ENCODE measurements at places on chromosomes 4 and X.

DNA sequence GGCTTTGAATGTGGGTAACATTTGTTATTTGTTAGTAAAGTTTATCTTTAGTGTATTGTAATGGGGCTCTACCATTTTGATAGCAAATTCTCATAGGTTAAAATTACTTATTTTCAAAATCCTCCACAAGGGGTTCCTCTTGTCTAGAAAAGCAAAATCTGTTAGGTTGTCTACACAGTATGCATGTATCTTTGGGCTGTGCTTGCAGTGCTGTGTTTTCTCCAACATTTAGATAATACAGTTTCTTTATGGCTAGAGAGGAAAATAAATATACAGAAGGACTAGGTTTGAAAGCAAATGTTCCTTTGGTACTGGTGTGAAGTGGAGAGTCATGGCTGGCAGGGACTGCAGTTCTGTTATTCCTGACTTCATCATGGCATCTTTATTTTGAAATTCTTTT, 40.3 kb downstream of the POLR2B start:
- DNase-seq = no peak
- H3K27ac ChIP-seq = peak overlapping the region; percentile 19
- no peak overlapping the region for H3K4me3 ChIP-seq
- no peaks in the 10 kb centered on the region for H3K27me3 ChIP-seq
- peaks cover 53% of the 10 kb centered on the region for H3K36me3 ChIP-seq

GRCh38 chrX:135595543-135595942, 75.1 kb downstream of the INTS6L start:
- peaks cover 6% of the 10 kb centered on the region for H3K27me3 ChIP-seq
- H3K4me1 ChIP-seq = no peaks in the 10 kb centered on the region
- DNase-seq = no peak
- no peaks in the 10 kb centered on the region for H3K36me3 ChIP-seq
- no peak overlapping the region for H3K27ac ChIP-seq

DNA sequence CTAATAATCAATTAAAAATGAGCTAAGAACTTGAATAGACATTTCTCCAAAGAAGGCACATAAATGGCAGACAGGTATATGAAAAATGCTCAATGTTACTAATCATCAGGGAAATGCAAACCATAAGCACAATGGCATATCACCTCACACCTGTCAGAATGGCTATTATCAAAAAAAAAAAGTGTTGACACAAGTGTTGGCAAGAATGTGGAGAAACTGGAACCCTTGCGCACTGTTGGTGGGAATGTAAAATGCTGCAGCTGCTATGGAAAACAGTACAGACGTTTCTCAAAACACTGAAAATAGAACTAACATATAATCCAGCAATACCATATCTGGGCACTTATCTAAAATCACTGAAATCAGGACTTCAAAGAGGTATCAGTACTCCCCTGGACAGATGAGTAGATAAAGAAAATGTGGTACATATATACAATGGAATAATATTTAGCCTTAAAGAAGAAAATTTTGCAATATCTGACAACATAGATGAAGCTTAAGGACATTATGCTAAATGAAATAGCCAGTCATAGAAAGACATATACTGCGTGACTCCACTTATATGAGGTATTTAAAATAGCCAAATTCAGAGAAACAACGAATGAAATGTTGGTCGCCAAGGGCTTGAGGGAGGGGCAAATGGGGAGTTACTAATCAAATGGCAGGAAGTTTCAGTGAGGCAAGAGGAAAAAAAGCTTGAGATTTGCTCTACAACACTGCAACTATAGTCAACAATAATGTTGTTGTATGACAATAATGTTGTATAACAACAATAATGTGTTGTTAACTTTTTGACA, 175.5 kb downstream of the WDFY3 start:
- no peak for DNase-seq
- H3K36me3 ChIP-seq = peaks cover 39% of the 10 kb centered on the region
- H3K27me3 ChIP-seq = no peaks in the 10 kb centered on the region

- no peak overlapping the region for H3K4me3 ChIP-seq
- H3K27ac ChIP-seq = no peak overlapping the region
- H3K36me3 ChIP-seq = peaks cover 3% of the 10 kb centered on the region
- no peak for DNase-seq
- no peaks in the 10 kb centered on the region for H3K27me3 ChIP-seq
- H3K4me1 ChIP-seq = no peaks in the 10 kb centered on the region
Observed at GRCh38 chr4:107586371-107586770, 133.7 kb downstream of the PAPSS1 start.

DNA sequence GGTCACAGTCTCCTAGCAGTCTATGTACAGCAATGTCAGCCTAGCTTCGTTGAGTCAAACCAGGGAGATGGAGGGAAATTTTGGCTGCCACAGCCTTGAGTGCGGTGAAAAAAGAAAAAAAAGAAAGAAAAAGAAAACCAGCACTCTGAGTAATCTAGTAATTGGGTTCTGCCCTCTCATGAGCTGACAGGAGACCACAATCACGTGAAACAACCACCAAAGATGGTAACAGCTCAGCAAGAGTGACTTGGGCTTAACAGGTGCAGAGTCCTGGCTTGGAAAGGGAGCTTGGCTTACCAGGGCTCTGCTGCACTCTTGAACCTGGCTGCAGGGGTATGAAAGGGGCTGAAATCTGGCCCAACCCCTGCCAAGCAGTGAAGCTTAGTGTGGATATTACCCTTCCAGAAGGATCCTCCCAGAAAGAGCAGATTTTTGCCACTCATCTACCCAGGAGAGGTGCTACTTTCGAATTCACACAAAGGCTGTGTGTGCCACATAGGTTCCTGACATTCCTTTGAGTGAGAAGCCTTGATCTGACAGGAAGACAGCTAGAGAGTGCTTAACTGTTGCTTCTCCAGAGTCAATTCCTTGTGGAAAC, 350.3 kb downstream of the PTTG2 start:
- H3K36me3 ChIP-seq = peaks cover 4% of the 10 kb centered on the region
- H3K4me1 ChIP-seq = peaks cover 21% of the 10 kb centered on the region
- no peak for DNase-seq
- no peaks in the 10 kb centered on the region for H3K27me3 ChIP-seq

DNA sequence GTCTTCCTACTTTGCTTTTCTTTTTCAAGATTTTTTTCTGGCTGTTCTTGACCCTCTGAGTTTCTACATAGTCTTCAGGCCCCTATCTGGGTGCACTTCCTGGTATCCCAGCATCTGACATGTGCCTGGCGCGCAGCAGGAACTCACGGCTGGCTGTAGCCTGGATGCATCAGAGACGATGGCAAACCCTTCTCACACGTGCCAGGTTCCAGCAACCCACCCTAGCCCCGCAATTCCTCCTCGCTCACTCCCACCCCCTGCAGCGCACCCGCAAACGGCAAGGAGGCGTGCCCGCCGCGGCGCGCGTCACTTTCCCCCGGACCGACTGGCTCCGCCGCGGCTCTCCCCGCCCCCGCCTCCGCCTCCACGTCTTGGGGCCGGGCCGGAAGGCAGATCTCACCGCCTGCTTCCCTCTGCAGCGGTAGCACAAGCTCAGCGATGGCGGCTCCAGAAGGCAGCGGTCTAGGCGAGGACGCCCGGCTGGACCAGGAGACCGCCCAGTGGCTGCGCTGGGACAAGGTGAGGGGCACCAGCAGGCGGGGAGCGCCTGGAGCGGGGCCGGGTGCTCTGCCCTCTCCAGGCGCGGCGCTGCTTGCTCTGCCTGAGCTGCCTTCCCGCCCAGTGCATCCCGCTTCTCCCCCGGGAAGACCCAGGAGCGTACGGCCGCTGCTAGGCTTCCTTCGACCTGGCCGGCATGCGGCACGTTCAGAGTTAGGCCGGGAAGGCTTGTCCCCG, at the start of gene PGM2:
PGM2 (plus strand) TSS at position 392 of the 735 bp plus-strand sequence; CDS start at position 439, 47 bp downstream.
- H3K36me3 ChIP-seq = peaks cover 15% of the 10 kb centered on the region
- peak within 1 kb of the TSS; percentile 90 for H3K27ac ChIP-seq
- DNase-seq = peak; percentile 62
- H3K4me1 ChIP-seq = peaks cover 24% of the 10 kb centered on the region

DNA sequence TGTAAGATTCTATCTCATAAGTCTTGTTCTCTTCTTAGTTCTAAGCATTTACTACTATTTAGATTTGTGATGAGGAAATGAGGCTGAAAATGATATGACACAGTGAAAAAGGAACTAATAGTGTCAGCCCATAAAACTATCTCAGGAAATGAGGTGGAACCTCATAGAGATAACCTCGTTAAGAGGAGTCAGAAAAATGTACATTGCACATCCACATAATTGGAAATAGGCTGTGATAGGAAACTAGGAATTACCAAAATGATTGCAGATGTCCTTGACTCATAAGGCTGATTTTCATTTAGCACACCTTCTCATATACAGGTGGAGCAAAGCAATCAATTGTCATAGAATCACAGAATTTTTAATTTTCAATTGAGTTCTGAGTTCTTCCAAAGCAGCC, 26.8 kb downstream of the ANXA10 start:
- no peak overlapping the region for H3K27ac ChIP-seq
- H3K4me3 ChIP-seq = no peak overlapping the region
- H3K36me3 ChIP-seq = no peaks in the 10 kb centered on the region

GRCh38 chr4:148054275-148054674, 322.4 kb downstream of the ARHGAP10 start:
- H3K36me3 ChIP-seq = peaks cover 5% of the 10 kb centered on the region
- H3K4me1 ChIP-seq = peaks cover 33% of the 10 kb centered on the region
- no peak overlapping the region for H3K27ac ChIP-seq

- peaks cover 12% of the 10 kb centered on the region for H3K36me3 ChIP-seq
- peaks cover 36% of the 10 kb centered on the region for H3K4me1 ChIP-seq
- H3K4me3 ChIP-seq = peak overlapping the region; percentile 93
- no peaks in the 10 kb centered on the region for H3K27me3 ChIP-seq
Observed at GRCh38 chrX:12975991-12976558, 1.2 kb downstream of the TMSB4X start.

GRCh38 chrX:19680580-19680979, 165.3 kb upstream of the MAP3K15 start:
- H3K4me1 ChIP-seq = peaks cover 4% of the 10 kb centered on the region
- H3K27me3 ChIP-seq = no peaks in the 10 kb centered on the region
- peaks cover 10% of the 10 kb centered on the region for H3K36me3 ChIP-seq
- no peak overlapping the region for H3K4me3 ChIP-seq
- no peak for DNase-seq

GRCh38 chr4:16995451-16995850, 97.0 kb upstream of the LDB2 start:
- no peak overlapping the region for H3K4me3 ChIP-seq
- H3K36me3 ChIP-seq = no peaks in the 10 kb centered on the region
- peaks cover 12% of the 10 kb centered on the region for H3K4me1 ChIP-seq

DNA sequence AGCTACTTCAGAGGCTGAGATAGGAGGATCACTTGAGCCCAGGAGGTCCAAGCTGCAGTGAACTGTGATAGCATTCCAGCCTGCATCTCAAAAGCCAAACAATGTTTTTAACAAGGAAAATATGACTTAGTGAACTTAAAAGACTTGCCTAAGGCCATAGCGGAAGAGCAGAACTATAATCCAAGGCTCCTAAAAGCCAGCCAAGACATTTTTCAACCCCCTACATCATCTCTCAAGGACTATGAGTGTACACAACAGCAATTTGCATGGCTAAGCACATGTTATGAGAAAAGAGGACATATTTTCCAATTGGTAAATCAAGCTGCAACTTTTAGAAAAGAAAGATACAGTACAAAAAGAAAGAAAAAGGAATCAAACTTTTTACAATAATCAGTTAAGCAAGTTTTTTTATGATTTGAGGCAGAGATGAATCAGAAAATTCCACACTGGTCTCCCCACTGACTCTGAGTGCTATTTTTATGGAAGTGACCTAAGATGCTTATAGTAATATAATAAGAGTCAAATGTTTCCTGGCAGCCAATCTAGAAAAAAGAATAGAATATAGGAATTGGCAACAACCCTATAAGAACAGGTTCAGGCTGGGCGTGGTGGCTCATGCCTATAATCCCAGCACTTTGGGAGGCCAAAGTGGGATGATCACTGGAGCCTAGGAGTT, 9.8 kb upstream of the ACOT9 start:
- H3K27ac ChIP-seq = no peak overlapping the region
- H3K4me3 ChIP-seq = no peak overlapping the region
- no peak for DNase-seq
- H3K4me1 ChIP-seq = peaks cover 3% of the 10 kb centered on the region
